A172 (cell line): ENCODE measurements at places on chromosomes 13 and 19.

GRCh38 chr19:48720251-48720612 lies 707 bp upstream of the MAMSTR start:
- no peak for DNase-seq

- no peak for DNase-seq
Measured at GRCh38 chr19:41206926-41207750, 11.9 kb upstream of the AXL start.

GRCh38 chr19:29044037-29044436 lies 168.9 kb downstream of the UQCRFS1 start:
- no peak for DNase-seq

GRCh38 chr13:110700641-110701040 lies 5.3 kb downstream of the CARS2 start:
- no peak for DNase-seq

DNA sequence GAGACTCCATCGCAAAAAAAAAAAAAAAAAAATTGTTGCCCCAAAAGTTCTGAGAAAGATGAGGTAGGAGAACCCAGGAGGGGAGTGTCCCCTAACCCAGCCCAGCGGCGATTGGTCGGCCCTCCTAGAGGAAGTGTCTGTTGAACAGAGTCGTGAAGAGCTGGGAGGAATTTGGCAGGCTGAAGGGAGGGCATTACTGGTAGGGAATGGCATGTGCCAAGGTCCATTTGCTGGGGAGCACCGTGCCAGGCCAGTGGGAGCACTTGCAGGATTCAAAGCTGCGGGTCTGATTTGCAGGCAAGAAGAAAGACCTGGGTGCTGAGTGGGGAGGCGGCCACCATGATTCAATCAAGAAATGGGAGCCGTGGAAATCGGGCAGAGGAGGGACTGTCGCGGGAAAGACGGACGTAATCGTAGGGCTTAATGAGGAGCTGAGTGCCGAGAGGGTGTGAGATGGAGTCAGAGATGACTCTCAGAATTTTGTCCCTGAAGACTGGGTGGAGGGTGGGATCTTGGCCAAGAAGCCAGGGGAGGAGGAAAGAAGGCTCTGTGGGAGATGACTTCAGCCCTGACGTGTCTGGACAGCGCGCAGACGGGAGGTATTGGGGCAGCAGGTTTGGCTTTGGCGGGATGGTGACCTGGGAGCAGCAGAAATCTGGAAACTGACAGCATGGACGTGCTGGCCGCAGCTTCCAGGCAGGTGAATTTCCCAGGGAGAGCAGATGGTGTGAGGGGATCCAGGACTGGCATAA lies 15.4 kb downstream of the CERS4 start:
- peak; percentile 42 for DNase-seq

DNA sequence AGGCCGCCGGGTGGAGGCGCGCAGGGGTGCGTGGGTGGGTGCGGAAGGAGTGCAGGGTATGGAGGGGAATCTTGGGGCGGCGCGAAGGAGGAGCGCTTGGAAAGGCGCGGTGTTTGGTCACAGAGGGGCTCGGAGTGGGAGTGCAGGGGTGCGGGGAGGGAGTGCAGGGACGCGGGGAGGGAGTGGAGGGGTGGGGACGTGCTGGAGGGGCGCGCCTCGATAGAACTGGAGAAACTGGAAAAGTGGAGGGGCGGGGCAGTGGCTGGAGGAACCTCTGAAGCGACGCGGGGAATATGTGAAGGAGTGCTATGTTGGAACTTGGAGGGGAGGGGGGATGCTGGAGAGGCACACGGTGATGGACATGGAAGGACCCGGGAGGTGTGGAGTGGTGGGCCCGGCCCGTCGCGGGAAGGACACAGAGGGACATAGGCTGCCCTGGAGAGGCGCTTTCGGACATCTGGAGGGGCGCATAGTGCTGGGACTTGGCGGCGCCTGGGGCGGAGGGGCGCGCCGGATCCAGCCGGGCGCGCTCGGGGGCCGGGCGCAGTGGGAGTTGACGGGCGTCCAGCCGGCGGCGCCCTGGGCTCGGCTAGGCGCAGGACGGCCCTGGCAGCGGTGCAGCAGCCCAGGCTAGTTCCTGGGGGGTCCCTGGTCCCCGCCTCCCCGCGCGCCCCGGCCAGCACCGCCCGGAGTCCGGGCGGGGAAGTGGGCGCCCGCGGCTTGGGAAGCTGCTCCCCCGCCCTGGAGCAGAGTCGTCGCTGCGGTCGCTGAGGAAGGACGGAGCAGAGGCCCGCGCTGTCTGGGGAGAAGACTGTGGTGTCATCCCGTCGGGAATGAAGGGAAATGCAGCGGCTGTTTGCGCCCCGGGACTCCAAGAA lies 20.8 kb upstream of the SGCG start:
- DNase-seq, result no peak

DNA sequence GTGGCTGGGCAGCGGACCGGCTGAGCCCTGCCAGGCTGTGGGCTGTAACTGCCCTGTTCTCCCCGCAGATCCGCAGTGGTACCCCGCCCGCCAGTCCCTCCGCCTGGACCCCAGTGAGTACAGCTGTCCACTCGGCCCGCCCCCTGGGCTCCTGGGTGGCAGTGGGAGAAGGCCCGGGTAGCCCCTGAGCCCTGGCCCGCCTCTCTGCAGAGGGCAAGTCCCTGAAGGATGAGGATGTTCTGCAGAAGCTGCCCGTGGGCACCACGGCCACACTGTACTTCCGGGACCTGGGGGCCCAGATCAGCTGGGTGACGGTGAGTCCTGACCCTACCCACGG lies 8.3 kb downstream of the NDUFB7 start:
- DNase-seq, result no peak

DNA sequence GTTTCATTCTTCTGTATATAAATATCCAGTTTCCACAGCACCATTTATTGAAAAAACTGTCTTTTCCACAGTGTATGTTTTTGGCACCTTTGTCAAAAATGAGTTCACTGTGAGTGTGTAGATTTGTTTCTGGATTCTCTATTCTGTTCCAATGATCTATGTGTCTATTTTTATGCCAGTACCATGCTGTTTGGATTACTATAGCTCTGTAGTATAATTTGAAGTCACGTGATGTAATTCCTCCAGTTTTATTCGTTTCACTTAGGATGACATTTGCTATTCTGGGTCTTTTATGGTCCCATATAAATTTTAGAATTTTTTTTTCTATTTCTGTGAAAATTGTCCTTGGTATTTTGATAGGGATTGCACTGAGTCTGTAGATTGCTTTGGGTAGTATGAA lies 11.0 kb upstream of the ZNF823 start:
- DNase-seq, result no peak

GRCh38 chr19:46115396-46116106 lies 8.9 kb downstream of the IGFL3 start:
- DNase-seq, result peak; percentile 53

GRCh38 chr13:58926858-58927257 lies 1236.9 kb downstream of the DIAPH3 start:
- no peak for DNase-seq

GRCh38 chr13:32117001-32117400 lies 85.4 kb downstream of the FRY start:
- no peak for DNase-seq

DNA sequence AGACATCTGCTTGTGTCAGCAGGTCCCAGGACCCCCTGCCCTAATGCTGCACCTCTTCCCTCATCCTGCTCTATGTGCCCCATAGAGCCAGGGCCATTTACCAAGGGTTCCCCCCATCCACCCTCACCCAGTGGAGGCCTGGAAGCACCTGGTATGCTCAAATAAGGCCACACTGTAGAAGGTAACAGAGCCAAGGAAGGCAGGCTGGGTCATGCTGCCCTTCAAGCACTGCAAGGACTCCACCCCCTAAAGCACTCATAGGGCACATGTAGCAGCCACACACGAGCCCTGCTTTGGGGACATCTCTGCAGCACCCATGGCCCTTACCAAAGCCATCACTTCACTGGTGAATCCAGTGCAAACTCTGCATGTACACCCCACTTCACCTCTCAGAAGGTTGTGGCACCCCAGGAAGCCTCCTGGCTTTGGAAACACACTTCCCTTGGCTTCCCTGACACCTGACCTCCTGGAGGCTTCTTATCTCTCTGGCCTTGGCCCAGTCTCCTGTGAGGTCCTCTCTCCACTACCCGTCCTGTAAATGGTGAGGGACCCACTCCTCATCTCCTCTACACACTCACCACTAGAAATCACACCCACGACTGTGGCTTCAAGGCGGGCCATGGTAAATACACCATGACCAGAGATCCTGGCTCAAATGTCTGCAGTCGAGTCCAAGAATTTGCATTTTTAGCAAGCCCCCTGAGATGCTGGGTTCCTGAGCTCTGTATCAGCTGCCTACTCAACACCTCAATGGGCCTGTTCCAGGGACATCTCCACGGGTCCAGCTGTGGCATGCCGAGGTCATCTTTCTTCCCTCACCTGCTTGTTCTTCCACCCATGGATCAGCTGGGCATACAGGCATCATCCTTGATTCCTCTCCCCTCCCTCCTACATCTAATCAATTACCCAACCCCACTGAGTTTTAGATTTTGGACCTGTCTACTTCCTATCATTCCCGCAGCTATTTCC lies 80.9 kb upstream of the DOCK9 start:
- DNase-seq, result no peak

GRCh38 chr13:54029720-54030119 lies 1001.1 kb downstream of the OLFM4 start:
- DNase-seq, result no peak

DNA sequence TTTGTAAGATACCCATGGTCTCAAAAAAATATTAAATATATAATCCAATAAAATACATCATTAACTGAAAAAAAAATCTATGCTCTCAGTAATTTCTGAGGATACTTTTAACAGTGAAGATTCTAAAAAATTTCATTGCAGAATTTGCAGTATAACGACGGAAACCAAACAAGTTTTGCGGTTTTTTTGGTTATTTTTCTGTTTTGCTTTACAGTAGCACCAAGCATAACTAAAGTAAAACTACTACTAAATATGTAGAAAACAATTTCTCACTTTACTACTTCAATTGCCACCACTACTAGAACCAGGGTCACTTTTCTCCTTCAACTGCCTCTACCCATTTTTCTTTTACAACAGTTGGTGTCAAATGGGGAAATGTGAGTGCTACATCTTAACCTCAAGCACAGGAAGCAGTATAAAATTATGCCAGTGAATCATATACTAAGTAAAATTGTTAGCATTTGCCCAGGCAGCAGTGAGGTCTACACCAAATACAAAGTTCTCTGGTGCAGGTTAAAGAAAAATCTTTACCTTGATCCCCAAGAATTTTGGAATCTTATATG lies 24.1 kb downstream of the MICU2 start:
- DNase-seq, result no peak

- no peak for DNase-seq
Measured at GRCh38 chr13:44322928-44323327, 50.7 kb upstream of the SERP2 start.

DNA sequence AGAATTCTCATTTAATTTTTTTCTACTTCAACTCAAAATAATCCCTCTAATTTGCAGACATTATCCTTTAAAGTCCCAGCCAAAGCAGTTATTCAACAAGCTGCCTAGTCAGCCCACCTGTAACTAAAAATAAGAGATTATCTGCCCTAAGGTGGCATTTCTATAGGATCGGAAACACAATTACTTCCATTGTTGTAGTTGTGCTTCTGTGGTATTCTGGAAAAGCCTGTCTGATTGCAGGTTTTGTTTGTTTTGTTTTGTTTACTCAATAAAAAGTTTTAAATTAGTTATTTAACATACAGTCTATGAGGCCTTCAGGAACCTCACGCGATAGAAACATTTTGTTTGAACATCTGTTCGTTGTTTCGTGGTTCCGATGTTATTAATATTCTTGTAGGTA lies 101.0 kb downstream of the ZIC5 start:
- no peak for DNase-seq

DNA sequence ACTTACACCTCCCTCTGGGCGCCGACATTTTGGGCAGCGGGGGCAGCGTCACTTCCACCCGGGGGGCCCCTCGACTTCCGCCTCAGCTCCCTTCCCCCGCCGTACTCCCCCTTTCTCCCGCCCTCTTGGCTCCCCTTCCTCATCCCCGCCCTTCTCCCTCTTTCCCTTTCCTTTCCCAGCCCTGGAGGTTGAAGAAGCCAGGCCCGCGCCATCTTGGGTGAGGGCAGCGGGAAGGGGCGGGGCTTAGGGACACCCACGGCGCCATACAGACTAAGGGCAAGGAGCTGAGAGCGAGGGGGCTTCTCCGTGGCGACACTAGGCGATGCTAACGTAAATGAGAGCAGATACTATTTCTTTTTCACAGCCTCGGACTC lies at the start of gene FIZ1:
FIZ1 (minus strand) TSS at position 50 of the 374 bp plus-strand sequence. CDS start 1,652 bp downstream, outside the sequence.
- DNase-seq, result peak; percentile 99

GRCh38 chr13:22563272-22563671 lies 617.5 kb upstream of the SGCG start:
- no peak for DNase-seq

GRCh38 chr13:91270031-91270430 lies 77.5 kb upstream of the MIR17HG start:
- DNase-seq, result no peak

DNA sequence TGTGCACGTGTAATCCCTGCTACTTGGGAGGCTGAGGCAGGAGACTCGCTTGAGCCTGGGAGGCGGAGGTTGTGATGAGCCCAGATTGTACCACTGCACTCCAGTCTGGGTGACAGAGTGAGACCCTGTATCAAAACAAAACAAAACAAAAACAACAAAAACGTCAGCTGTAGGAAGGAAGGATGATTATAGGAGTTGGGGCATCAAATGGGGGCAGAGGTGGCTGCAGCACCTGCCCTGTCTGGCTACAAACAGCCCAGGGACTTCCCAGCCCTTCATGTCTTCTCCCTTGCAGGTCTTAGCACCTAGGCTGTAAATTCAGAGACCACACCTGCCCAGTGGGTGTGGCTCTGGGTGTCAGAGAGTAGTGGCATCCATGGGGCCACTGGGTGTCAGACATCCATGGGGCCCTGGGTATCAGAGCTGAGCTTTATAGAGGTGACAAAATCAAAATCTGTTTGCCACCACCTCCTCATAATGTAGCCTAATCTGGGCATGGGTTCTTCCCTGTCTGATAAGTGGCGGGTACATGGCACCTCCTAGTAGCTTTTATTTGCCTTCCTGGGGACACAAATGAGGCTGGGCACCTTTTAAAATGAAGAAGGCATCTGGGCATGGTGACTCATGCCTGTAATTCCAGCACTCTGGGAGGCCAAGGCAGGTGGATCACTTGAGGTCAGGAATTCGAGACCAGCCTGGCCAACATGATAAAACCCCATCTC lies 4.7 kb upstream of the B3GNT3 start:
- DNase-seq, result no peak

DNA sequence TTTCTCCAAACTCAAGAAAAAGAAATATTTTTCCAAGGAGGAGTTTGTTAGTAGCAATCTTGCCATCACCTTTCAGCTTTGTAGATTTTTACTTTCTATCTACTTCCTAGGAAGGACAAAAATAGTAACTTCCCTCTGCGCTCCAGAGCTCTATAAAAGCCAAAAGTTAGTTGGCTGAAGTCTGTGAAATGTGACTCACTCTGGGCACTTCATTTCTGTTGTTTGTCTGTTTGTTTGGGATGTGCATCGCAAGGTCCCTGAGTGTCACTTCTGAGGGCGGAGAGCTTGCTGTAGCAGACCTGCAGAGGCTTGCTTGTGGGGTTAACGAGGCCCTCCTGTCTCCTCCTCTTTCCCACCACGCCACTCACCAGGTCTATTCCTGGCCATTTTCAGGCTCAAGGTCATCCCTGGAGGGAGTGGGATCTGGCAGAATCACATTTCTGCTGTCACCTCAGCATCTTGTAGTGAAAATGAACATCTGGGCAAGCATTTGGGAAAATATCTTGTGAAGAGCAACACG lies 307.6 kb downstream of the GPC6 start:
- DNase-seq, result peak; percentile 22
